Lung (tissue), 17 donors: ENCODE measurements at places on chromosomes 1 and 21. TPM values are rescaled to one million over a fixed set of nuclear protein-coding genes. Genes with fewer than 3 reads are reported as not detected.
A peak's percentile ranks its signal among the peaks of the same experiment; 100 is the strongest.

DNA sequence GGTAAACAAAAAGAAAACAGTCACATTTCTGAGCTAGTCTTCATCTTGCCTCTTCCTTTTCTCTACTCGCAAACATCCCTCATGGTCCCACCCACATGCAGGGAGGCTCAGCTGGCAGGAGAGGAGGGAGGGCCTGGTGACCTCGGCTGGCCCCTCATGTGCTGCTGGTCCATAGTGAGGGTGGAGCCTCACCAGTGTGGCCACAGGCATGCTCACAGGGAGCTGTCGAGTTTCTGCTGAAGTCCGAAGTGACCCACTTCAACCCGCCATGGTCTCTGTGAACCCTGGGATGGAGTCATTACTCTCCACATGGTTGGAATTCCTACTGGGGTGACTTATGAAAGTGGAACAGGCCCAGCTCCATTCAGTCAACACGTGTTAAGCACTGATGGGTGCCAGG lies 253.4 kb downstream of the RHOU start:
- no peaks in the 10 kb centered on the region for H3K27me3 ChIP-seq
- DNase-seq = no peak
- H3K4me3 ChIP-seq = no peak overlapping the region
- H3K36me3 ChIP-seq = no peaks in the 10 kb centered on the region

The TEX38 gene
- not detected for polyA plus RNA-seq

DNA sequence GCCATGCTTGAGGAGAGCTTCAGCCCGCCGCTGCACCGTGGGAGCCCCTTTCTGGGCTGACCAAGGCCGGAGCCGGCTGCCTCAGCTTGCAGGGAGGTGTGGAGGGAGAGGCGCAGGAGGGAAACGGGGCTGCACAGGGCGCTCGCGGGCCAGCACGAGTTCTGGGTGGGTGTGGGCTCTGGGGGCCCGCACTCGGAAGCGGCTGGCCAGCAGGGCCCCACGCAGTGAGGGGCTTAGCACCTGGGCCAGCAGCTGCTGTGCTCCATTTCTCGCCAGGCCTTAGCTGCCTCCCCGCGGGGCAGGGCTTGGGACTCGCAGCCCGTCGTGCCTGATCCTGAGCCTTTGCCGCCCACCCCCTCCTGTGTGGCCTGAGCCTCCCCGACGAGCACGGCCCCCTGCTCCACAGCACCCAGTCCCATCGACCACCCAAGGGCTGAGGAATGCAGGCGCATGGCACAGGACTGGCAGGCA lies 1554.0 kb downstream of the KCNT2 start:
- H3K4me3 ChIP-seq = no peak overlapping the region
- no peaks in the 10 kb centered on the region for H3K4me1 ChIP-seq
- no peaks in the 10 kb centered on the region for H3K36me3 ChIP-seq

DNA sequence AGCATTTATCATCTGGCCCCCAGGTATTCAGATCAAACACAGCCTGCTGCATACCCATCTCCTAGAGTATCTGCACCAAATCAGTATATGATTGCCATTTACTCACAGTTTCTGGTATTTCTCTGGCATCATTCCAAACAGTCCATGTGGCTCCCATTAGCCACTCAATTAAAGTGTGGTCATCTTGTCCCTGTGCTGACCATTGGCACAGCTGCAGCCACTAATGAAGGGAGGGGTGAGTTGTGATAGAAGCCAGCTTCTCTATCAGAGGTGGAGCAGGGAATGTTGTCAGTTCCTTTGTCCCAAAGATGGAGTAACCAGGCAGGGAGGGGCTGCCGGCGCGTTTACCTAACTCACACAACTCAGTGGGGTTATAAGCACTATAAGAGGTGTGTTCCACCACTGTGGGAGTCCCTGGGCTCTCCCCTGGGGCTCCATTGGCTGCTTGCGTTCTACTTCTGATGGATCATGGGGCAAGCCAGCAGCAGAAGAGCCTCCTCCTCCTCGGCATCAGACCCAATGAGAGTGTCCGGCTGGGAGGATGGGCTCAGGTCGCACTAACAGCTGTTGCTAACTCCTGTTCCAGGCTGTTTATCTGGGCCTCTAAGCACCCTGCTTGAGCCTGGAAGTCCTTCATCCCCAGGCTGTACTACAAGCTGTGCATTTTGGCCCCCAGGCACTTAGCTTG lies 108.6 kb downstream of the GDAP2 start:
- H3K4me1 ChIP-seq = no peaks in the 10 kb centered on the region
- H3K36me3 ChIP-seq = no peaks in the 10 kb centered on the region
- DNase-seq = peak; percentile 24
- no peaks in the 10 kb centered on the region for H3K27me3 ChIP-seq
- H3K4me3 ChIP-seq = no peak overlapping the region

GRCh38 chr1:206979379-206980043 lies 9.3 kb upstream of the FCAMR start:
- no peaks in the 10 kb centered on the region for H3K4me1 ChIP-seq
- H3K27me3 ChIP-seq = no peaks in the 10 kb centered on the region
- no peak overlapping the region for H3K27ac ChIP-seq
- DNase-seq = peak; percentile 16

The TNFRSF1B gene
- 246 TPM for polyA plus RNA-seq

The NUF2 gene
- 1.3 TPM for polyA plus RNA-seq

DNA sequence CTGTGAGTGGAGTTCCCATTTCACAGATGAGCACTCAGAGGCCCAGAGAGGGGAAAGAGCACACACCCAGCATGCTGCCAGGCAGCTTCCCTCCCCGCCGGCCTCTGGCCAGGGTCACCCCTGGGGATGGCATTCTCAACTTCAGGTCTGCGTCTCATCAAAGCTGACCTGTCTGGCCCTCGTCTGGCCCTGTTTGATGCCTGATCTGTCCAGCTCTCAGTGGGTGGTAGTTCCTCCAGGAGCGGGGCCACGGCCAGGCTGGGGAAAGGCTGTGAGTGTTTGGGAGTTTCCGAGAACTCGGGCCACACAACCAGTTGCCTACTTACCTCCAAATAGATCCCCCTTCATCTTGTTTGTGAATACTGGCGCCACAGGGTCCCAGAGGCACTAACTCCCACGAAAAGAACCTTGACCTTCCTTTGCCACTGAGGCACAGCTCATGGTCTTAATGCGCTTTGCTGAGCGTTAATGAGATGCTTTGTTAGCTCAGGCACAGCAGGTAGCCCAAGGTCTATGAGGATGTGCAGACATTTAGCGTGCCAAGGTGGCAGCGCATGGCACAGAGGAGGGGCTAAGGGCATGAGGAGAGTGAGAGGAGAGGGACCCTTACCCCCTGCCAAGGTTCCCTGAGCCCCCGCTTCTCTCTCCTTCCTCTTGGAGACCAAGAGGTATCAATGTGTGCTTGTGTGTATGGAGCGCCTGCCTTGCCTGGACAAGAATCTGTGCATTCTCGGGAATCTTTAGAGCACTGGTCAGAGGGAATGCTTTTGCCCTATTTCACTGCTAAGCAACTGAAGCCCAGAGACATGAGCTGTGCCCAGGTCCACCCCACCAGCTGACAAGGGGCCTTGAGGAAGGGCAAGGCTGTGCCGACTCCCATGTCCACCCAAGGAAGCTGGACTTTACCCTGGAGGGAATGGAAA lies 61.2 kb downstream of the DISP3 start:
- no peak overlapping the region for H3K4me3 ChIP-seq
- no peaks in the 10 kb centered on the region for H3K4me1 ChIP-seq
- DNase-seq = no peak
- no peaks in the 10 kb centered on the region for H3K27me3 ChIP-seq
- no peaks in the 10 kb centered on the region for H3K36me3 ChIP-seq

- H3K4me1 ChIP-seq = peaks cover 20% of the 10 kb centered on the region
- H3K36me3 ChIP-seq = no peaks in the 10 kb centered on the region
- H3K27ac ChIP-seq = no peak overlapping the region
- H3K27me3 ChIP-seq = no peaks in the 10 kb centered on the region
These were observed 49.3 kb downstream of the COL18A1 start for GRCh38 chr21:45454060-45454925.
